Stimulated activated CD4-positive, alpha-beta T cell treated with anti-CD3 and anti-CD28 coated beads, Interleukin-4, amount 100 ng/mL, for 48 hours (primary cell): ENCODE measurements at places on chromosomes 6 and 20.

GRCh38 chr6:117605169-117605826 is 3.0 kb upstream of the GOPC start:
- no peak for DNase-seq

DNA sequence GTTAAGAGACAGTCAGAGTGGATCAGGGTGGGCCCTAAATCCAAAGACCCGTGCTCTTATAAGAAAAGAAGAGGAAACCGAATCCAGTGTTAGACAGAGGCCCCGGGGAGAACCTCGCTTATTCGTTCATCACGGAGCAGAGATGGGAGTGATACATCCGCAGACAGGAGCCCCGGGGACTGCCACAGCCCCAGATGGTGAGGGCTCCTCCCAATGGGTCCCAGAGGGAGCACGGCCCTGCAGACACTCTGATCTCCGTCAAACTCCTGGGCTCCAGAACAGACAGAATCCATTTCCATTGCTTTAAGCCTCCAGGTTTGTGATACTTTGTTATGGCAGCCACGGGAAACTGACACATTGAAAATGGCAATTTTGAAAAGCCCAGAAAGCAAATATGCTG is 47.0 kb downstream of the CDH4 start:
- no peak for DNase-seq

DNA sequence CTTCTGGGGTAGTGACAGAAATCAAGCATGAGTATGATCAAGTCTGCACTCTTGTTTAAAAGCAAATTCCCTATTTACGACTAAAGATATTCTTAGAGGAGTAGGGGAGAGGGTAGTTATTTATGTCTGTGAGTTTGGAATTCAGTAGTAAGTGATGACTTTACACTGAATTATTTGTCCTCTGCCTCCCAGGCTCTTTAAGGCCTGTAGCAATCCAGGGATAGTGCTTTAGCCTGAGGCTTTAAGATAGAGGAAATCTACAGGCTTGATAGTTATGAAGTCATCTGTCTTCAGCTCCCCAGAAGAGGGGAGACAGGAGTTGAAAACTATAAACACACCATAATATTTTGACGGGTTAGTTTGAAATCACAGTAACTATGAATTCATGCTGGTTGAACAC is 664.5 kb downstream of the EPM2A start:
- no peak for DNase-seq

GRCh38 chr6:21306546-21306945 is 287.0 kb upstream of the SOX4 start:
- no peak for DNase-seq

GRCh38 chr20:44306927-44307326 is 4.1 kb downstream of the FITM2 start:
- DNase-seq: no peak

GRCh38 chr6:170127151-170127550 is 163.7 kb downstream of the DLL1 start:
- DNase-seq: no peak

- no peak for DNase-seq
Observed at GRCh38 chr6:126167726-126168125, 172.2 kb upstream of the CENPW start.

- DNase-seq: no peak
Observed at GRCh38 chr6:67345946-67346345, 1289.1 kb upstream of the ADGRB3 start.

DNA sequence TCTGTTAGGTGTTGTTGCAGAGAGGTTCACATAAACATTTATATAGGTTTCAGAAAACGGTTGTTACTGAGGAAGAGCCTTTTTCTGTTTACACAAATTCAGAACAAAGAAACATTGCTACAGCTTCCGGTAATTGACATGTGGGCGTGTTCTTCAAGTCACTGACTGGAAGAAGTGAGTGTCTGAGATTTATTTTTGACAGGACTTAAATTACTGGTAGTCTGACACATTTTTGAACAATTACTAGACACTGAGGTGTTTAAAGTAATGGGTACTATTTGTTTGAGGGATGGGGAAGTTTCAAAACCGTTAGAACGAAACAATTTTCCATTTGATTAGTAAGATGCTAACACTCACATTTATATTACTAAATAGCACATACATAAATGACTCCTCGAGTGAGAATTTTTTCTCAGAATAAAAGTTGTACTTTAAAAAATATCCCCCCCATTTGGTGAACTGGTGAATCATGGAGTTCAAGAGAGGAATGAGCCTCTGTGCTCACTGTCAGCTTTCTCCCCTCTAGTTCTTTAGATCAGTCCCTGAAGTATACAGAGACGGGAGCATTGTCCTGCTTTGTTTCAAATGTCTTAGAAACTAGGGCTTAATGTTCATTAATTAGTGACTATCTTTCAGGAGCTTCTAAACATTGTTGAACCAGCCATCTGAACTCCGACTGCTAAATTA is 98.7 kb downstream of the TSHZ2 start:
- DNase-seq: no peak

DNA sequence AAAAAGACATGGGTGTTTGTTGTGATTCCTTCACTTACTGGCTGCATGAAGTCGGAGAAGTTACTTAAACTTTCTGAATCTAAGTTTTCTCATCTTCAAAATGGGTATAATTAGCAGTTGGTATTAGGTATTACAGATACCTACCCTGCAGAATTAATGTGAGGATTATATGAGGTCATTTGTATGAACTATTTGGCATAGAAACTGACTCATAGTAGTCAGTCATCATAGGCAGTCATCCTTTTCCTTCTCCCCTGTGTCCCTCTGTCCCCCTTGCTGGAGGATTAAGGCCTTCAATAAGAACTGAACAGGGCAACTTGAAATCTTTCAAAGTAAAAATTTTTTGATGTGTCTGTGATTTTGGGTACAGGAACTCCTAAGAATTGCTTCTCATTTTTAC is 26.3 kb downstream of the RALGAPB start:
- DNase-seq: no peak

GRCh38 chr20:1619861-1620444 is at the start of gene SIRPB1:
Gene SIRPB1 (minus strand): TSS chr20:1620009. CDS start chr20:1619944, 65 bp downstream.
- no peak for DNase-seq

DNA sequence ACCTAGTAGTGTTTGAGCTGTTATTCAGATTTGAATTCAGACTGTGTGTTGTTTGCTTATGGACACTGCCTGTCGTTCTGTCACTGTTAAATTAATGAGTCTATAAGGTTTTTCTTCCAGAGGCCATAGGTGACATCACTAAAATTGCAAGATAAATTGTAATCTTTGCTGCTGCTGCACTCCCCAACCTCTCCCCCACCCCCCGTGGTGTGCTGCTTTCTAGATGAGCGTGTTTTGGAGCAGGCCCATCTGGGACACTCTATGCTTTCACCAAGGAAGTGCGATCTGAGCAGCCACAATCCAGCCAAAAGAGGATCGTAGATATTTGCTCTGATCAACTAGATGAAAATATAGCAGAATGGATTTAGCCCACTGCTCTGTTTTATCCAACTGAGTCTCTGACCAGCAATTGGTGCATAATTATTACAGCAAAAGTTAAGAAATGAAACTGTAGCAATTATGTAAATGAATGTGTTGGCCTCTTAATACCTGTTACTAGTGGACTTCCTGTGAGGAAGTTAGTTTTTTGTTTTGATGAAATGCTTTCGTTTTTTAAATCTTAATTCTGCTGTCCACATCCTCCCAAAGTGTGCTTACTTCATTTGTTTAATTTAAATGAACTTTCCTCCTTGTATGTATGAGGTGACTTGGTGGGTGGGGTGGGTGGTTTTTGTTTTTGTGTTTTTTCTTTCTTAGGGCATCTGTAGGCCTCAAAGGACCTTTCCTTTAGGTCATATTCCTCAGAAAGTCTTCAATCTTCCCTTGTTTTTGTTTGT is 58.1 kb downstream of the RPRD1B start:
- DNase-seq: no peak

DNA sequence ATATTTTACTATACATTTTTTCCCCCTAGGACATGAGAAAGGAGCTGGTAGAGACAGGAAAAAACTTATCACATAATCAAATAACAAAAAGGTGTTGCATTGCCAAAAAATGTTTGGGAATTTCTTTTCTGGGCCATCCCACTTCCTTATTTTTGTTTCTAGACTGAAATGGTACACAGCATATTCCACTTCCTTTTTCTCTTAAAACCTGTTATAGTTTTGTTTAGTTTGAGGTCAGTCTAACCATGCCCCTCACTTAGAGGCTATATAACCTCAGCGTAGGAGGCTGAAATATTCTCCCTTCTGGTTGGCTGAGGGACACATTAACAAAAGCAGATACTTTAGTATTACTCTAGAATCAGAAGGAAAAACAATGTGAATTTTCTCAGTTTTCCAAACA is 323.9 kb downstream of the GJA1 start:
- no peak for DNase-seq

- no peak for DNase-seq
Observed at GRCh38 chr6:1540864-1541521, 68.7 kb upstream of the FOXC1 start.

GRCh38 chr6:36669002-36669401 is 9.5 kb upstream of the CDKN1A start:
- DNase-seq: no peak

- no peak for DNase-seq
Observed at GRCh38 chr20:17967521-17968365, 851 bp downstream of the SNX5 start.

- no peak for DNase-seq
Observed at GRCh38 chr6:110098511-110099116, 80.9 kb downstream of the WASF1 start.

DNA sequence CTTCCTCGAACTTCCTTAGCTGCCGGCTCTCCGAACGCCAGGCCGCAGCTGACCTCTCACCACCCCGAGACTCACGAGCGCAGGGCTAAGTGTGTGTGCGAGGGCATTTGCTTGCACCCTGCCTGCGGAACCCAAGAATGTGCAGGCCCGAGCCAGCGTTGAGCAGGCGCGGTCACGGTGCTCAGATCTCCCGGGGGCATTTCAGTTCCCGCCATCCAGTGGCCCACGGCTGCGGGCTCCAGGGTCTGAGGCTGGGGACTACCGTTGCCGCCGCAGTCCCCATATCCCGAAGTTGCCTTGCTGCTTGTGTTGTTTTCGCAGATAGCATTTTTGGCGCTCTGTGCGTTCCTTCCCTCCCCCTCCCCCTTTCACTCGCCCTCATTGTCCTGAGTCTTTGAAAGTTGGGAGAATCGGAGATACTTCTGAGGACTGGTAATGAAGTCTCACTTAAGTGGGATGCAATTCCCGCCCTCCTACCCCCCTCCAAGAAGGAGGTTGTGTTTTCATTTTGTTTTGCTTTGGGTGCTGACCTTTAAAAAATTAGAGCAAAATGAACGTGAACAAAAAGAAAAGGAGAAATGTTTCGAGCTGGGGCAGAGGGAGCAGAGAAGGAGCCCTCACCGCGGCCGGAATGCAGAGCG is 1.7 kb downstream of the NR2E1 start:
- no peak for DNase-seq

DNA sequence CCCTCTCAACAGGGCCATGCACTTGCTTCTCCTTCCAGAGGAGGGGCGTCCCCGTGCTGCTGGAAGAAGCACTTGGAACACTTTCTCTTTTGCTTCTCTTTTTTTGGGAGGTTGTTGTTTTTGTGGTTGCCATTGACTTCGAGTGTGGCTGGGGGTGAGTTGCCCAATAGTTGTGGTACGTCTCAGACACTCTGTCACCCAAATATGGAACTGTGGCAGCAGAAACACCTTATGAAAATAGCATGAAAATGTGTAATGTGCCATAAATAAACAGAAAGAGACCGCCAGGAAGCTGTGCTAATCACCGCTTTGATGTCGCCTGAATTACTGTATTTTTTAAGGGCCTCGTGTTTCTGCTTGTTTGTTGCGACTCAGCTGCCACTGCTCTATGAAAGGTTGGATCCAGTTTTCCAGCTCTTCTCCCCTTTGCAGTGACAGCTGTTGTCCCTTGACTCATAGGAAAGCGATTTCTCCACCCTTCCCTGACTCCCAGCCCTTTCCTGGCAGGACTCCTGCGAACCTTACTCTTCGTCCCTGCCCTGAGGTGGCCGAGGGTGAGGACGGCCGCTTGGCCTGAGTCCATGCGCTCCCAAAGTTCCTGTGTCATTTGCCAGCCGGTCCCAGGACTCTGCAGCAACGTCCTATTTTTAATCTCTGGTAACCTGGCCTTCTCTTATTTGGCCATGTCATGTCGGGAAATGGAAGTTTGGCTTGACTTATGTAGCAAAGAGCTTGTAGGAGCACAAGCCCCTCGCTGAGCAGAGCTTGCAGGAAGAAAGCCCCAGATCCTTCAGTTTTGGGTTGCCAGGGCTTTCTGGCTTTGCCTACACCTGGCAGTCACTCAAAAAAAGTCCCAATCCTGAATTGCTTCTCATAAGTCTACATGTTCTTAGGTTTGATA is 694.6 kb downstream of the QKI start:
- no peak for DNase-seq

DNA sequence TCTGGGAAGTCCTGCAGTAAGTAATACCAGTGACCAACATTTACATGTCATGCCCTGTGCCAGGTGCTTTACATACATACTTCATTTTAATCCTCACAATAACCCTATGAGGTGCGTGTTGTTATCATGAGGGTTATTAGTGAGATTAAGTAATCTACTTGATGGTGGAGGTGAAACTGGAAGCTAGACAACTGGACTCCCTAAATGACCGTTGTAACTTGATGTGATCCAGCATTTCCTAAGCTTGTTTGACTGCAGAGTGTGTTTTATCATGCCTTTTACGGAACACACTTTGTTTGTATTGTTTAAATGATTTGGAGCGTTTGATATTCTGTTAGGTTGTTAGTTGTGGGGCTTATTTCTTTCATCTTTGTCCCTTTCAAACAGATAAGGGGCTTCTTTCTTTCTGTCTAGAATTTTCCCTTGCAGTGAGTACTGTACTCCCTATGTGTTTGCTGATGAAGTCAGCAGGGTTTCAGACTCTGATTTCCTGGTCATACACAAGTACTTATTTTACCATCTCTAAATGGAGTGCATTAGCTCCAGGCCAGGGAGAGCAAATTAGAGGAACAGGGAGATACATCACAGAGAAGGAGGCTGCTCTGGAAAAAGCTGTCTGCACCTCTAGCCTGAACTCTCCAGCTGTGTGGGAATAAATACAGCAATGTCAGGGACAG is 29.7 kb downstream of the CHMP4B start:
- no peak for DNase-seq

DNA sequence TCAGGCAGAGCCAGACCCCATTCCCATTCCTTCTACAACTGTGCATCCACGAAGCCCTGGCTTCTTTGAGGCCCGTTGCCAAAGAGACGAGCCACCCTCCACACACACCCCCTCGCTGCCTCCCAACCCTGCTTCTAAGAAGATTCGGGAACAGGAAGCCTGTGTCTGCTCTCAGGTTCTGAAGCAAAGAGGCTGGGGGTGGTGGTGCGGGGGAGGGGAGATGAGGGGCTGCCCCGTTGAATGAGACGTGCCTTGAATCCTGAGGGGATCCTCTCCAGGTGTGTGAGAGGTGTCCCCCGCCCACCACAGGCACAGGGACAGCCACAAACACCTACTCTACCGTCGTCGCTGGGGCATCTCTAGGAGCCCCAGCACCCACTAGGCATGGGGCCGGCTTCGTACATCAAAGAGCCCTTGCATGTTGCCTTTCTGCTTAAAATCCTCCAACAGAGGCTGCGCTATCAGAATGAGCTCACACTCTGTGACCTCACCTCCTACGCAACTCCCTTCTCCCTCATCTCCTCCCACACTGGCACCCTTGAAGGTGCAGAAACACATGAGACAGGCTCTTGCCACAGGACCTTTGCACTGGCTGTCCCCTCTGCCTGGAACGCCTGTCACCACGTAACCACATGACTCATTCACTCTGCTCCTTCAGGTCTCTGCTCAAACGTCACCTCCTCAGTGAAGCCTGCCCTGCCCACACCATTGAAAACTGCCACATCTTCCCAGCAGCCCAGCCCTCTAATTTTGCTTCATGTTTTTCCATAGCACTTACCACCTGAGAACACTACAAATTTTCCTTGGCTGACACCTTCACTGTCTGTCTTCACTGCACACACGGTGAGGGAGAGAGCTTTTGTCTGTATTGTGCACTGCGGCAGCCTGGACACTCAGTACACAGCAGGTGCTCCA is 58.5 kb downstream of the PREX1 start:
- DNase-seq: peak; percentile 92
